Effector CD8-positive, alpha-beta T cell (primary cell): ENCODE measurements at places on chromosomes 2 and 18.

- DNase-seq = no peak
Measured at GRCh38 chr2:195162918-195163317, 494.1 kb upstream of the SLC39A10 start.

GRCh38 chr2:110105608-110106467 lies 9.8 kb downstream of the MALL start:
- no peak for DNase-seq

- DNase-seq = no peak
Measured at GRCh38 chr2:182836451-182836850, 30.0 kb downstream of the FRZB start.

GRCh38 chr2:240428245-240428644 lies 7.2 kb upstream of the GPC1 start:
- DNase-seq = no peak

DNA sequence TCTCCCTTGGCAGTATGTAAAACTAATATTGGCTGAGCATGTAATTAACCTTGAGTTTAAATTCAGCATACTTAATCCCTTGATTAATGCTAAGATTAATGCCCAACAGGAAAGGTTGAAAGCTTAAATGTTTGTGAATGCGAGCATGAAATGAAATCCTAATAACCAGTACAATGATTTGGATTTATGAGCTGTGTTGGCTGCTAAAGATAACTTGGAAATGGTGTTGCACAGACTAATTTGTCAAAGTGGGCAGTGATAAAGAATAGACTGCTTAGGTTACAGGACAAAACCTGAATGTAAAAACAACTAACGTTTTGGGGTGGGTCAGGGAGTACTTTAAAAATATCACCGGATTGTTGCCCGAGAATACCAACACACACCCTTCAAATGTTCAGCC lies 70.6 kb downstream of the MGAT5 start:
- DNase-seq = no peak

DNA sequence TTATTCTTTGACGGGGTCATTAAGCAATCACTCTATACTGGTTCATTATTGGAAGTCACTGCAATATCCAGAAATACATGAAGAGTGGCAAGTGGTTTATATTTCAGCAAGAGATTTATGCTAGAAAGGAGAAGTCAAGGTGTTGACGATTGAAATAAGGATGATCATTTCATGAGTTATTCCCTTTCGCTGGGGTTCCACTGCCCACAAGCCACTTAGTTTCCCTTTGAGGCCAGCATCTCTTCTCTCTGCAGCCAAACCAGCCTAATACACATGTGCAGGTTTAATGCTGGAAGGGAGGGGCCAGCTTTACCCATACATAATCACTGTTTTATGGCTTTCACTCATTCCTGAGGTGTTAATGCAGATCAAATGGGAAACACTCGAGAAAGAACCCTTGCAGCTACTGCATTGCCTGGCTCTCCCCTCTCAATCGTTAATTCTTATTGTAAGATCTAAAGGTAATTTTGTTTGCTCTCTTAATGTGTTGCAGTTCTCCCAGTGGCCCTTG lies 108.4 kb downstream of the MEIS1 start:
- DNase-seq = no peak

DNA sequence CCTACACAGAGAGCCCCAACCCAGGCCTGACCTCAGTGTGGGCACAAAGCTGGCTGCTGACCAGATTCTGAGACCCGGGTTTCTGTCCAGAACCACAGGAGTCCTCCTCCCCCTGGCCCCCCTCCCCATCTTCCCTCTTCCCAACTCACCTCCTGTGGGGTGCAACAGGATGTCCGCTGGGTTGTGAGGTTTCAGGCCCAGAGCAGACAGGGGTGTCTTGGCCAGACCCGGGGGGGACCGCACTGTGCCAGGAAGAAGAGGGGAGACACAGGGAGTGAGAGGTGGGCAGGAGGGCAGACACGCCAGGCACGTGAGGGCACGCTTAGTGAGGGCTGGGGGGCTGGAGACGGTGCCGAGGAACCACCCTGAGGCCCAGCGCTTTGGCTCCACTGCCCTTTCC lies 171.5 kb downstream of the TNS1 start:
- DNase-seq = no peak

DNA sequence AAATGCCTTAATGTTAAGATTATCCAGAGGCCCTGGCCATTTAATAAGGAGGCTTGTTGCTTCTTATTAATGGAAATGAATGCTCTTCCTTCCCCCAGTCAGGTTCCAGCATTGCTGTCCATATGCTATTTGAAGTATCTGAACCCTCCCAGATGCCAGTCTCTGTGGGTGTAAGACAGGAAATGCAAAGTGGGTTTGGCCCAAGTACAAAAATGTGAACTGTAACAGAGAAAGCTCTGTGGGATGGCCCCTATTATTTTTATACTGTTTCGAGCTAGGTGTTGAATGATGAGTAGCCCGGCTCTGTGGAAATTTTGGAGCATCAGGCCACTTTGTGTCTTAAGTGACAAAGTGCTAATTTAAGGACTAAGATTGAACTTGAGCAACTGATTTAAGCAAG lies 141.0 kb downstream of the UXS1 start:
- DNase-seq = no peak

DNA sequence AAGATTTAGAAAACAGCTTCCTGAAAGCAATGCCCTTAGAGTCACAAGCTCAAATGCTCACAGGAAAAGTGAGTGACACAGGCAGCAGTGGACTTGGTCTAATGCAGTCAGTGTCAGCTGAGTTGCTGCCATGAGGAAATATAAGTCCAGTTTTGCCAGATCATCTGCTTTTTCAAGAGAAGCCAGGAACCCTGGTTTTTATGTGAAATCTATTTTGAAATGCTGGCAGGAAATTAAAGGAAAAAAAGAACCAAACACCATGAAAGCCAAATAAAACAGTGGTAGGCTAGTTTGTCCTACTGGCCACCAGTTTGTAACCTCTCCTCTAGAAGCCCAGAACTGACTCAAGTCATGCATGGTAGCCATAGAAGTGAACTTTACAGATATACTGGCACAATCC lies 109.2 kb downstream of the THADA start:
- no peak for DNase-seq

DNA sequence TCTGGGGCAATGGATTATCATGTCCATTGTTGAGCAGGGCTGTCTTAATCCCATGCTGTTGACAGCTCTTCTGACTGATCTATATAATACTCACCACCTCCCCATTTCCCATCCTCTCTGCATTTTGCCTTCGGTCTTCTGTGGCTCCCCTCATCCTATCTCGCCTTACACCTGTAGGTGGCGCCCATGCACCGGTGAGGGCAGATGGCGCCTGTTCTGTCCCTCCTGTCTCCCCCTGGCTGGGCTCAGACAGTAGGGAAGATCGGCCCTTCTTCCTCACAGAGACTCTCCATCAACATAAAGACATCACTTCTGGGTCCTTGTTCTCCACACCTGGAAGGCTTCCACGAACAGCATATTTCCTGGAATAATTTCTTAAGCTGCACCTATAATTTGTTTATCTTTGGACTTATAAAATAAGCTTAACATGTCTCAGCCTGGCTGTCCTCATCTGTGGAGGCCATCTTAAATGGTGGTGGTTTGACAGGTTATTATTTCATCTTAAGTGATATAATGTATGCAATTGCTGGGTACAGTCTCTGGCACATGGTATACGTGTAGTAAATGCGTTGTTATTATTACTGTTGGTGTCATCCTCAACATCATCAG lies 10.9 kb upstream of the CDH20 start:
- no peak for DNase-seq

DNA sequence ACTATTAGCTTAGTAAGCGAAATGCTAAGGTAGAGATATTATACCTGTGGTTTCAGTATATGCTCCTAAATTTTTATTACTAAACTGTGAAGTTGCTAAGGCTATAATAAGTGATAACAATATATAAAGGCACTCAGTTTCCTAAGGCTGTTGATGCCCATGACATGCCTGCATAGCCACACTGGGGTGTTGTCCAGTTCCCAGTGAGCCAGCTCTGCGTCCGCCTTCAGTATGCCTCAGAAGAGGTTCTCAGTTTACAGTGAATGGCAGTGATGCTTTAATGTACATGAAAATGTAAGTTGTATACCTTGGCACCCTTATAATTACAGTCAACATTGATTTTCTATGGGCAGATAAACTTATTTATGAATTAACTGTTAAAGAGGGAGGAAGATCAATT lies 7.2 kb downstream of the FHOD3 start:
- DNase-seq = no peak

DNA sequence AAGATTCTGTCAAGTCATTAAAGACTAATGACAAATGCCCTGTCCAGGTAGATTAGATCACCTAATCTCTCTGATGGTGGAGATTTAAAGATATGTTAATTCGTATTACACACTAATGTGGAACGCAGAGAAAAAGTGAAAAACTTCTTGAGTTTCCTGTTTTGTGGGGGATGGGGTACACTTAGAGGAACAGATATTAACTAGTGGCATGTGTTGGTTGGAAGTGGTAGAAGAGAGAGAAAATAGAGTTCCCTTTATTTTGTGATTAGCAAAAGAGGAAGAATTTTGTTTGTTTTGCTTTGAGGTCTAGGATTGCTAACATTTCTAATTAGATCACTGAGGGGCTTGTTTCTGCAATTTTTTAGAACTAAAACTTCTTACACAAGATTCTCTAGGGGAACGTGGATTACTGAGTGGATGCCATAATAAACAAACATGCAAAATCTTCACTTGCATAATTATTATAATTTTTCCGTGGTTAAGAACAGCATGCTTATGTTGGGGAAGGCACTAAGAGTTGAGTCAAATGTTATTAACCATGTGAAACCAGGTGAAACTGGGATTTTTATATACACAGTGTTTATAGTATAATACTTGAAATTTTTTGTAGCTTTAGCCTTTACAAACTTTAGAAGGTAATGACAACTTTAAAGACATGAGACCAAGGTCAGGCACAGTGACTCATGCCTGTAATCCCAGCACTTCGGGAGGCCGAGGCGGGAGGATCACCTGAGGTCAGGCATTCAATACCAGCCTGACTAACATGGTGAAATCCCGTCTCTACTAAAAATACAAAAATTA lies 97.4 kb upstream of the STK17B start:
- DNase-seq = no peak

- DNase-seq = no peak
Measured at GRCh38 chr2:60408811-60409530, 144.5 kb downstream of the BCL11A start.

DNA sequence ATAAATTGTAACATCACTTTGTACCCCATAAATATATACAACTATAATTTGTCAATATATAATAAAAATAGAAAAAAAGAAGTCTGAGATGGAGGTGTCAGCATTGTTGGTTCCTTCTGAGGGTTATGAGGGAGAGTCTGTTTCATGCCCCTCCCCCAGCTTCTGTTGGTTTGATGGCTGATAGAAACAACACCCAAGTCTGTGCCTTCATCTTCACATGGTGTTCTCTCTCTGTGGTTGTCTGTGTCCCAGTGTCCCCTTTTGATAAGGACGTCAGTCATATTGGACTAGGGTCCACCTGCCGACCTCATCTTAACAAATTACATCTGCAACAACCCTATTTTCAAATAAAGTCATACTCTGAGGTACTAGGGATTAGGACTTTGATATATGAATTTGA lies 20.3 kb upstream of the EHBP1 start:
- no peak for DNase-seq

GRCh38 chr2:176087330-176088047 lies 3.7 kb upstream of the EVX2 start:
- no peak for DNase-seq

GRCh38 chr2:45532181-45532580 lies 78.9 kb downstream of the SRBD1 start:
- DNase-seq = no peak

- DNase-seq = no peak
Measured at GRCh38 chr2:128513961-128514283, 195.3 kb upstream of the HS6ST1 start.

GRCh38 chr18:37778417-37779165 lies 213.0 kb upstream of the CELF4 start:
- no peak for DNase-seq

DNA sequence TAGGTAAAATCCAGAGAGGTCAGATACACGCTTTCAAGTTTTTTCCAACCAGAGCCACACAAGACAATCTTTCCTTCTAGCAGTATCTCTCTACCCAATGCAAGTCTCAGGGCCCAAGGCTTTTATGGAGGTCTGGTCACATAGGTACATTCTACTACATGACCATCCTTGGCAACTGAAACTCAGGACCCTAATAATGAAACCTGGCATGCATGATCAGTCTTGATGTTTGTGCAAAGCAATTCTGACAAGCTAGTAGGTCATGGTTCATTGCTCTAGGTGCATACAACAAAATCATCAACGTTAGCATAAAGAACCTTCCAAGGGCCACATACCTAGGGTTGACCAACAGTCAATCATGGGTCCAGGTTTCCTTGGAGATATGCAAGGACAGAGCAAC lies 33.2 kb upstream of the CCDC88A start:
- DNase-seq = no peak

DNA sequence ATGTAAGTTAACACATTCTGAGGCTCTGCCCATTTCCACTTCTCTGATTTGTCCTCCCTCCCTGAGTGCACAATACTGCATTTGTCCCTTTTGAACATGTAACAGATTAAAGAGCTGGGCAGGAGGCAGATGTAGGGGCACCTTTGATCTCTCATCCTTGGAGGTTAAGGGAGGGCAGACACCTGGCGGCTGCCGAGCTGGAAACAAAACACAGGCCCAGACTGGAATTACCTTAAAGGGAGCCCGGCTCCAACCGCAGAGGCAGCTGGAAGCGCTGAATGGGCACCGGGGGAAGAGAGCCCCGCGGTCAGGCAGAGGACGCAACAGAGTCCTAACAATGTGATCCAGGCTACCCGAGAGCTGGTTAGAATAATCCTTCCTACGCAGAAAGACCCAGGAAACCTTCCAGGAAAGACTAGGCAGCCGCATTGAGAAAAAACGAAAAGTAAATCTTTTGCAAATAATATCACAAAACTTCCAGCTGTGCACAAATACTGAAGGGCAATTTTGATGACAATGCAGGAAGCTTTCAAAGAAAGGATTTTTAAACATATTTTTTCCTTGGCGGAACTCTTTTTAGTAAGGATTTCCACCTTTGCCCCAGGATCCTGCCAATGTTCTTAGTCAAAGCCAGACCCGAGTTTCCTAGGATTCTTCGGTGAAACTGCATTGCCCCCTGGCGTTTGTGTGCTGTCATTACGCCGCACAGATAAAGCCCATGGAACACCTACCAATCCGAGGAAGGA lies 216.0 kb downstream of the TGIF1 start:
- peak; percentile 60 for DNase-seq

DNA sequence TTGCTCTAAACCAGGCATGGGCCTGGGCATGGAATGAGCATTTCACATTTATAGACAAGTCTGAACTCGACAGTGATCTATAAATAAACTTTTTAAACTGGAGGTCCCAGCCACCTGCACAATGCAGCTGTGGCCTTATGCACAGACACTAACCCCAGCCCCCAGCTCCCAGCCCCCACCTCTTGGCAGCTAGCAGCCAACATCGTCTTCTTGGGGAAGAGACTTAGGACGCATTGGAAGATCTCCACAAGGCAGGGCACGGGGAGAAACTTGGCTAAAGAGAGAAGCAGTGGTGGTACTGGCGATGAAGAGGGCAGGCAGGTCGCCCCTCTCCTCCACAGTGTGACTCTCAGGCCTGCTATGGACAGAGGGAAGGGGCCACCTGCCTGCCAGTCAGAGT lies 213.2 kb downstream of the ANAPC1 start:
- no peak for DNase-seq
